Esophagus muscularis mucosa (tissue), 4 donors: ENCODE measurements at places on chromosomes 13 and 19. TPM values are rescaled to one million over a fixed set of nuclear protein-coding genes. Genes with fewer than 3 reads are reported as not detected.

FLT3 gene
- 0.06 TPM for total RNA-seq

GRCh38 chr19:49677231-49677900, at the start of gene PRMT1:
Gene PRMT1, plus strand, starts transcription at chr19:49677271. Its CDS starts 10 bp downstream, at chr19:49677281.
- H3K4me3 ChIP-seq, result peak within 1 kb of the TSS; percentile 76
- no peaks in the 10 kb centered on the region for H3K27me3 ChIP-seq
- H3K27ac ChIP-seq, result peak within 1 kb of the TSS; percentile 97
- H3K36me3 ChIP-seq, result peaks cover 16% of the 10 kb centered on the region
- peaks cover 60% of the 10 kb centered on the region for H3K4me1 ChIP-seq
- DNase-seq, result no peak

DNA sequence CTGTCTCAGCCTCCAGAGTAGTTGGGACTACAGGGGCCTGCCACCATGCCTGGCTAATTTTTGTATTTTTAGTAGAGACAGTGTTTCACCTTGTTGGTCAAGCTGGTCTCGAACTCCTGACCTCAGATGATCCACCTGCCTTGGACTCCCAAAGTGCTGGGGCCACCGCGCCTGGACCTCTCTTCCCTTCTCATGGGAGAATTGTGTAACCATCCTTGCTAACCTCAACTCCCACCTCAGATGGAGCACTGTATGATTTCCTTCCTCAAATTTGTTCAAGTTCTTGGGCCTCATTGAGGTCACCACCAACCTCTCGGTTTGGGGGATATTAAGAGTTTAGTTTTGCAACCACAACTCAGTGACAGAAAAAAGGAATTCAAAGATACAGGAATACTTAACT, 10.7 kb downstream of the LILRA5 start:
- H3K27ac ChIP-seq, result no peak overlapping the region
- no peaks in the 10 kb centered on the region for H3K36me3 ChIP-seq
- H3K4me3 ChIP-seq, result no peak overlapping the region
- no peaks in the 10 kb centered on the region for H3K4me1 ChIP-seq
- DNase-seq, result no peak

- peak overlapping the region; percentile 84 for H3K4me3 ChIP-seq
- DNase-seq, result peak; percentile 94
- peaks cover 28% of the 10 kb centered on the region for H3K36me3 ChIP-seq
These were observed 673 bp downstream of the TEAD2 start for GRCh38 chr19:49361438-49362047.

DNA sequence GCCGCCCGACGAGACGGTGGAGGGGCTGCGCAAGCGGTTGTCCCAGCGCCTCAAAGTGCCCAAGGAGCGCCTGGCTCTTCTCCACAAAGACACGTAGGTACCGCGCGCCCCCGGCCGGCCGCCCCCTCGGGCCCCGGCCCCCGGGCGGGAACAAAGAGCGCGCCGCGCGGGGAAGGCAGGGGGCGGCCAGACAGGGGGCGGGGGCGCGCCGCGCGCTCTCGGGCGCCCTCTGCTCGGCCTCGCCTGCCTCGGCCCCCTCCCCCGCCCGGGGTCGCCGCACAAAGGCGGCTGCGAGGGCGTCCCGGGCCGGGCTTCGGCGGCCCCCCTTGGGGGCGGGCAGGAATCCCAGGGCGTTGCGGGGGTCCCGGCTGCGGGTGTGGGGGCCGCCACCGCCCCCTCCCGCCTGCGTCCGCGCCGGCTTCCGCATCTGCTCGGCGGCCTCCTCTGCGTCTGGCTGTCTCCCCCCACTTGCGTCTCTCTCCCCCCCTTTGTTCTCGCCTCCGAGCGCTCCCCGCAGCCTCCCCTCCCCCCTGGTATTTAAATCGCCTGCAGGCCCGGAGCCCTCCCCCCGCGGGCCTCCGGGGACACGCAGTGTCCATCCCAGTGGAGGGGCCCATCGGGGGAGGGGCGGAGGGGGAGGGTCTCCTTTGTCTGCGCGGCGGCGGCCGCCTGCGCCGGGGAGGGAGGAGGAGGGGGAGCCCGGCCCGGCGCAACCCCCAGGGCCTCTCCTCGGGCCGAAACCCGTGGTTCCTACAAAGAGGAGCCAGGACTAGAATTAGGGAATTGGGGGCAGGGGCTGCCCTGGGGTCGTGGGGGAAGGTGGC, 2.3 kb downstream of the MIDN start:
- H3K4me1 ChIP-seq, result peaks cover 69% of the 10 kb centered on the region
- H3K36me3 ChIP-seq, result peaks cover 36% of the 10 kb centered on the region
- peak overlapping the region; percentile 77 for H3K4me3 ChIP-seq

PRR22 gene
- 1.2 TPM for total RNA-seq

KLK2 gene
- total RNA-seq, result not detected

- no peaks in the 10 kb centered on the region for H3K4me1 ChIP-seq
- H3K27me3 ChIP-seq, result no peaks in the 10 kb centered on the region
- H3K27ac ChIP-seq, result no peak overlapping the region
These were observed 36.8 kb upstream of the PSG9 start for GRCh38 chr19:43306097-43306496.

- H3K4me3 ChIP-seq, result no peak overlapping the region
- no peaks in the 10 kb centered on the region for H3K36me3 ChIP-seq
- H3K27ac ChIP-seq, result no peak overlapping the region
- no peak for DNase-seq
- no peaks in the 10 kb centered on the region for H3K4me1 ChIP-seq
- H3K27me3 ChIP-seq, result no peaks in the 10 kb centered on the region
These were observed 85.5 kb downstream of the STOML3 start for GRCh38 chr13:38905081-38905480.

OR7D4 gene
- total RNA-seq, result not detected

GRCh38 chr13:83882606-83882959, 309 bp upstream of the SLITRK1 start:
- H3K4me3 ChIP-seq, result no peak overlapping the region
- no peak overlapping the region for H3K27ac ChIP-seq
- DNase-seq, result no peak
- peaks cover 67% of the 10 kb centered on the region for H3K27me3 ChIP-seq
- peaks cover 27% of the 10 kb centered on the region for H3K4me1 ChIP-seq

- no peaks in the 10 kb centered on the region for H3K36me3 ChIP-seq
- peaks cover 78% of the 10 kb centered on the region for H3K27me3 ChIP-seq
- no peak for DNase-seq
- no peak overlapping the region for H3K27ac ChIP-seq
These were observed 14.6 kb upstream of the FFAR2 start for GRCh38 chr19:35433448-35433847.

DNA sequence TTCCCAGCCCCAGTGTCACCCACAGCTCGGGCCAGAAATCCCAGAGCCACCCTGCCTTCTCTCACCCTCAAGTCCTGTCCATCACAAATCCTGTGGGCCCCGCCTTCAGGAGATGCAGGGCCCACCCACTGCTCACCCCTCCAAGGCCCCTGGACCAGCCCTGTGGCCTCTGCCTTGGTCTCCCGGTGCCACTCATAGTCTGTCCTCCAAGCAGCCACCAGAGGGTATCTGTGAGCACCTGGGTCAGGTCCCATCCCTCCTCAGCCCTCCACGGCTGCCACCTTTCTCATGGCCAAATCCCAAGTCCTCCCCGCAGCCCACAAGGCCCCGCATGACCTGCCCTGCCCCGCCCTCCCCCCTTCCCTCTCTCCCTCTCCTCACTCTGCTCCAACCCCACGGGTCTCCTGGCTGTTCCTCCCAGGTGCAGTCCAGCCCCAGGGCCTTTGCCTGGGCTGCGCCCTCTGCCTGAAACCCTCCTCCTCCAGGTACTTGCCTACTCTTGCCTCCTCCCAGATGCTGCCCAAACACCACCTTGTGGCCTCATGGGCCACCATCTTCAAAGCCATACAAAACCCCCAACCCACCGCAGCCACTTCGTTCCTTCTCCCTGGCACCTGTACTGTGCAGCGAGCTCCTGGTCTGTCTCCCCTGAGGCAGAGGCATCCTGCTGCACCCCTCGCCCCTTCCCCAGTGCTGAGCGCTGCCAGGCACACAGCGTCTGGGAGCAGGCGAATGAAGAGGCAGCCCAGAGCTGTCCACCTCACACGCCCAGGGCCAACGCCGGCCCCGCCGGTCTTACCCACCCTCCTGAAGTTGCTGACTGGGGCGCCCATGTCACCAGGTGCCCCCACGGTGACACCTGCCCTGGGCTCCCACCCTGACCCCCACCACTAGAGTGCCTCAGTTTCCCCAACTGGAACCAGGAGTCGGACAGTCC, 13.2 kb upstream of the UQCR11 start:
- peaks cover 31% of the 10 kb centered on the region for H3K36me3 ChIP-seq
- DNase-seq, result no peak
- no peak overlapping the region for H3K4me3 ChIP-seq
- no peaks in the 10 kb centered on the region for H3K4me1 ChIP-seq

DNA sequence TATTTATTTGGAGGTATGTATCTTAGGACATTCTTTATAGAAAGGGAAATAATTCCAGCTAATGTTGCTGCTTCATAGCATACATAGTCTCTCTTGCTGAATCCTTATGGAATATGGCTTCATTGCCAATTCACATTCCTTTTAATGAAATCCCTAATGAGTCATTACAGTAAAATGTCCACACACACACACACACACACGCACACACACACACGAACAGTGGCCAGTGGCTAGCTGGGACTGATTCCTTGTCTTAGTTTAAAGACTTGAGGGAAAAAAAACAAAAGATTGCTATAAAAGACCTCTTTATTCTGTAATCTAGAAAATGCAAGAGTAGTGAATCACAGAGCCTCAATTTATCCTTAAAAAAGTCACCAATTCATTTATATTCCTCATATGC, 301.6 kb downstream of the SLITRK6 start:
- no peaks in the 10 kb centered on the region for H3K4me1 ChIP-seq
- H3K36me3 ChIP-seq, result no peaks in the 10 kb centered on the region
- H3K27ac ChIP-seq, result no peak overlapping the region
- no peak overlapping the region for H3K4me3 ChIP-seq
- no peaks in the 10 kb centered on the region for H3K27me3 ChIP-seq
- no peak for DNase-seq

DNA sequence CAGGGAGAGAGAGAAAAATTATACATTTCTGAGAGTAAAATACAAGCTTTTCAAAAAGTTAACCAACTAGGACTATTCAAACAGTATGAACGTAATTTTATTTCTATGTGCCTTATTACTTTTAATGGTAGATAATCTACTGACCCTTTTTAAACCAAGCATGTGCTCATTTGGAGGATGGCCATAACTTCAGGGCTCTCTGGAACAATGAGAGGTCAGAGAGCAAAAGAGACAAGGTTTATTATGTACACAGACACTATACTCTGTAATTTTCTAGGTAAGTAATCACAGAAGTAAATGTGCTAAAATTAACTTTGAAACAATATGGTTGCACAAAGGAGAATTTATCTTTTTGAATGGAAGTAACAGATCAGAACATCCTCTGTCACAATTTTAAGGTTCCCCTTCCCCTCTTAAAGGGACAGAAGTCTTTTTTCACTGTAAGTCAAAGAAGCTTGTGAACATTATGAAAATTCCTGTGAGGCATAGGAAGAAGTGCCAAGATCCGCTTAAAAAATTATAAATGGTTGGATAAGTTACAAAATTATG, 1.0 kb downstream of the POSTN start:
- H3K27ac ChIP-seq, result no peak overlapping the region
- H3K4me1 ChIP-seq, result peaks cover 8% of the 10 kb centered on the region
- no peaks in the 10 kb centered on the region for H3K27me3 ChIP-seq
- no peaks in the 10 kb centered on the region for H3K36me3 ChIP-seq
- no peak for DNase-seq

PCDH9 gene
- 33.8 TPM for total RNA-seq

GRCh38 chr19:40305403-40305802, 20.3 kb upstream of the AKT2 start:
- no peak for DNase-seq
- no peaks in the 10 kb centered on the region for H3K36me3 ChIP-seq
- peaks cover 10% of the 10 kb centered on the region for H3K4me1 ChIP-seq
- no peaks in the 10 kb centered on the region for H3K27me3 ChIP-seq
- no peak overlapping the region for H3K4me3 ChIP-seq
- no peak overlapping the region for H3K27ac ChIP-seq
